Muscle of leg (tissue), 16 donors: ENCODE measurements at places on chromosomes 4 and X. TPM values are rescaled to one million over a fixed set of nuclear protein-coding genes. Genes with fewer than 3 reads are reported as not detected.

- H3K27me3 ChIP-seq, result no peaks in the 10 kb centered on the region
- DNase-seq, result peak; percentile 80
- H3K4me1 ChIP-seq, result no peaks in the 10 kb centered on the region
- H3K27ac ChIP-seq, result peak overlapping the region; percentile 24
Observed at GRCh38 chrX:11629593-11630211, 36.0 kb downstream of the ARHGAP6 start.

GRCh38 chrX:139446832-139447231 is 83.7 kb upstream of the F9 start:
- no peak overlapping the region for H3K27ac ChIP-seq
- no peak for DNase-seq
- no peaks in the 10 kb centered on the region for H3K36me3 ChIP-seq
- no peak overlapping the region for H3K4me3 ChIP-seq

- no peak overlapping the region for H3K27ac ChIP-seq
- no peaks in the 10 kb centered on the region for H3K4me1 ChIP-seq
- no peak overlapping the region for H3K4me3 ChIP-seq
Observed at GRCh38 chrX:30895370-30895769, 6.3 kb upstream of the TAB3 start.

Gene USP11
- total RNA-seq, result 39.5 TPM
